ENCODE measurements at places on chromosomes 5 and 9.

DNA sequence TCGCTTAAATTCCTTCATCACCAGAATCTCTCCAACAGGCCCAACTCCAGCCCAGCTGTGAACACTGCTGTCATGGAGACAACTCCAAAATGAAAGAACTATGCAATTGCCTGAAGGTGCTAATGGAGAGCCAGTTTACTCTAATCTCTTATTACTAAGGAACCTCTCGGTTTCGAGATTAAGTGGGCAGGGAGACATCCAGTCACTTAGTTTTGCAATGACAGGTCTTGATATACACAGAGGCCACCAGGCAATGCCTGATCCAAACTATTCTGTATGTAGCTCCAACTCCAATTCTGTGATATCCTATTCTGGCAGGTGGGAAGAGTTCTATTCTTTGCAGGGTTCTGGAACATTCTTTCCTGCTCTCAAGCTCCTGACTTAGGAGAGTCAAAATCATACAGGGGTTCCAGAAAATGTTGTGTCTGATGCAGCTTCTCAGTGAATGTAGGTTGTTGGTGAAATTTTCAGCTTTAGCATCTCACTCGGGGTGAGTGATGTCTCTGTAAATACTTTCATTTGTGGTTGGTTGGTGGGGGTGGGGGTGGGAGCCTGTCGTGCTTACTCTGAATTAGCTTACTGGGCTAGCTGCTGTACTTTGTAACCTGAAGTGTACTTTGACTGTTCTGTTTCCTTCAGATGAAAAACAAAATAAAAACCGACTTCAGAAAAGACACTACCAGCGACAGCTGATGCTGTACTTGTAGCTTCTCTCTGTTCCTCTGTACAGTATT is 170.9 kb downstream of the PALM2AKAP2 start:
- no peak for DNase-seq

GRCh38 chr9:30172206-30172605 is 2212.2 kb upstream of the ACO1 start:
- DNase-seq: no peak

GRCh38 chr5:143445776-143446175 is 42.3 kb upstream of the NR3C1 start:
- DNase-seq: no peak

DNA sequence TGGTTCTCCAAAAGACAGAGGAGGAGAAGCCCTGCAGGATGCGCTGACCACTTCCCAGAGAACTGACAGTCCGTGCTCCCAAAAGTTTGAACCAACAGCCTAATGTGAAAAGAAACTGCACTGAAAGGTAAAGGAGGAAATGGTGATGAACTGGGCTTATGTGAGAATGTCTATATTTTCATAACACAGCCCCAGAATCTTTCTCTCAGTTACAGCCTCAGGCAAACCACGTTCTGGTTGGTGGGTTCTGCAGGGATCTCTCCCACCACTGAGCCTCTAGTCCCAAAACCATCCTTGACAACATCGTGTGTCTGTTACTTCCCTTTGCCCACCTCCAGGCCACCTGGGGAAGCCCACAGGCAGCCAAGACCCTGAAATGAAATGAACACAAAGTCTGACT is 23.9 kb downstream of the SPARC start:
- no peak for DNase-seq

GRCh38 chr5:109027983-109028607 is 280.4 kb downstream of the FER start:
- no peak for DNase-seq

GRCh38 chr5:55577353-55578060 is 42.7 kb upstream of the PLPP1 start:
- DNase-seq: no peak

DNA sequence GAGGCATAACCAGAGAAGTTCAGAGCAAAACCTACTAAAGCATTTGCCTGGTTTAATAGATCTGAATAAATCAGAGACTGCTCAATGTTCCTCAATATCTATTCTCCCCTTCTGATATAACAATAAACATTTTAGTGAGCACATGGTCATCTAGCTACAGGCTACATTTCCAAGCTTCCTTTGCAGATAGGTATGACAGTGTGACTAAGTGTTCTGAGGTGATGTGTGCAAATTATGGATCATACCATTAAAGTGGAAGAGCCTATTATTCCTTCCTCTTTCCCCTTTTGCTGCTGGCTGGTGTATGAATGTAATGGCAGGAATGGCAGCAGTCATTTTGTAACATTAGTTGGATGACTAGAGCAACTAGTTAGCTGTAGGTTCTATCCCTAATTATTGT is 285.8 kb upstream of the RASA1 start:
- DNase-seq: no peak

DNA sequence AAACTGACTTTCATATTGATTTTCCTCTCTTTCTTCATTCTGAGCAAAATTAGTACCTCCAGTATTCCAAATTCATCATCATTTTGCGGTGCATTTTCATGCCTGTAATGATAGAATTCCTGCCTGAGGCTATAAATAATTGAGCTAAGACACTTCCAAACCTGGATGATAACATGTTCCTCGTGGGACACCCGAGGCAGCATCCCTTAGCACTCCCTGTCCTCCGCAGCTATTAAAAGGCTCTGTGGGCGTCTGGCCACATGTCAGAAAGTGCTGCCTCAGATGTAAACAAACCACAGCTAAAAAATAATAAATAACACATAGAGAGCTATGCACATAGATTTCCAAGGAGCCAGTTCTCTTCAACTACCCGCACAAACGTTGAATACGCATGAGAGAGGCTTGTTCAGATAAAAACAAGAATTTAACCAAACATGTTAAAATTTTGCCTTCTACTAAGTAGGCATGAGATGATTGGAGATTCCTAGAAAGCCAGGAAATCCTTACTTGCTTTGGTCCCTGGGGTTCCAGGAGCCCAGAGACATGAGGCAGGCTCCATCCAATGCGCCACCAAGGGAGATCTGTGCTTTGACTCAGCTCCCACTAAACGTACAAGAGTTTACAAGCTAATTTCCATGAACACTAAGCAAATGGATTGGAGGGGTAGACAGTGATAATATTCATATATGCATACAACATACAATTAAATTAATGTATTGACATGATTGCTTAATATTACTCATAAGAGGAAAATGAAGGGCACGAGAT is 82.7 kb downstream of the SHC3 start:
- DNase-seq: no peak

GRCh38 chr9:14935964-14936363 is 25.7 kb upstream of the FREM1 start:
- no peak for DNase-seq

DNA sequence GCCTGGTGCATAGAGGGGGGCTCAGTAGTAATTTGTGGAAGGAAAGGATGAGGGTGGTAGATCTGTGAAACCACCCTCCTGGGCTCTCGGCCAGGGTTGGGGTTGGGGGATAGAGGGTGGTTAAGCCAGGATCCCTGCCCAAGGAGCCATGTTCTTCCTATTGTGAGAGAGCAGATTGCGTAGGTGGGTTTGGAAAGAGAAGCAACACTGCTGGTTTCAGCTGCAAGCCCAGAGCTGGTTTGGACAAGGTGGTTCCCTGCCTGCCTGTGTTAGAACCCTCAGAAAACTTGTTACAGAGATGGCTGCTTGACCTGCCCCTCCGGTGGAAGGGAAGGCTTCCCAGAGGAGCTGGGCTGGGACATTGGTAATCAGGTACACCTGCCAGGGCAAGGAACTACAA is 131.2 kb upstream of the HAND1 start:
- DNase-seq: no peak

DNA sequence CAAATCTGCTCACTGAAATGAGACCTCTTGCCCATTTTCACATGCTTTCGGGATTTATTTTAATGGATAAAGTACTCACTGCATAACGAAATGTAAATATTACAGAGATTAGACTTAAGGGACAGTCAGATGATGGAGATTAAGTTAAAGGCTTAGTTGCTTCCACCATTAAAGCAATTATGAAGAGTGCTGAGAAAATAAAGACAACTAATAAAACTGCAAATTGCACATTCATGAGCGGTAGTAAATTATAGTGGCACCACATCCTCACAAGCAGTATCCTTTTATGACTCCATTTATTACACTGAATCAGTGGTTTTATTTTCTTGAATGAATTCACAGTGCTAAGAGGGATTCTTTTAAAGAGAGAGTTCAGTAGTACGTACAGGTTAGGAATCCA is 76.2 kb upstream of the TMED7 start:
- no peak for DNase-seq
